Hematopoietic multipotent progenitor cell (in vitro differentiated cells): ENCODE measurements at places on chromosomes 2 and 18.
A peak's percentile ranks its signal among the peaks of the same experiment; 100 is the strongest.

GRCh38 chr2:149330127-149331022, at the start of gene LYPD6:
Gene LYPD6, plus strand, starts transcription at chr2:149330587. Its CDS starts 107,122 bp downstream, at chr2:149437709.
- DNase-seq: peak; percentile 47

DNA sequence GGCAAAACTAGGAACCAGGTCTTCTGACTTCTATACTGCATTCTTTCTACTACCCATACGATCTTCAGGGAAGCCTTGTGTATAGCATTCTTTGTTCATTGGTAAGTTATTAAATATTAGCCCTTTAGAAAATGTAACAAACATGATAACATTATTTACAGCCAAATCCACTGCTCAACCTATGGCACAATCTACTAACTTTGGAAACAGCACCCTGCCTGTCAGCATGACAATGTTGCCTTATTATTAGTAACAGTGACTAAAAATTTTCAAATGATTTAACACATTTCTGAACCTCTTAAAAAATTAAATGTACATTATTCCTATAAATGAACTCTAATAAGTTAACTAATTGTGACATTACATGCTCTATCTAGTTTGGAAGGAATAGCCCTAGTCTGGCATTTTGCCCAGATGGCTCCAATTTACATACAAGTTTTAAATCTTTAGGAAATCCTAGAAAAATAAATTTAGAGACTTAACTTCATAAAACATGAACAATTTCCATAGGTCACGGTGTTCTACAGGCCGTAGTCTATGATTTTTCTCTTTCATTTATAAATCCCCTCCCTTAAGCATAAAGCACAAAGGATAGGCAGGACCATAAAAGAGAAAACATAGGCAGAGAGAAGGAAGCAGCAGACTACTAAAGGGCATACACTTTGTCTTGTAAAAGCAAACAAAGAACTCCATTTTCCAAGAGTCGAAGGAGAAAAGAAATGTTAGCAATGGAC, 33.7 kb downstream of the YES1 start:
- no peak for DNase-seq

DNA sequence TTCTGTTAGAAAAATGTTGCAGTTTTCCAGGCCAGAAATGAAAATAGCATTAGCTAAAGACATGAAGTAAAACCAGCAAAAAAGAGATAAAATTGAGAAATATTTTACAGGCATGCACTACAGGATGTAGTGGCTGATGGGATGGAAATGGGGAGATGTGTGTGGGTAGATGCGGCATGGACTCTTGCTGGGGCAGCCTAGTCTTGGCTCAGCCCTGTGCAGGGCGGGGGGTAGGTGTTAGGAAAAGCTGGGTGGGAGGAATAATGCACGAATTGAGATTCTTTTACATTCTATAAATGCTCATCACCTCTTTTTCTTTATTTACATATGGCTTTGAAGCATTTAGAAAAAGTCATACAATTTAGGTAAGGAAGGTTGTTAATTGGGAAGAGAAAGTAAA, 334.2 kb downstream of the NUP35 start:
- no peak for DNase-seq

DNA sequence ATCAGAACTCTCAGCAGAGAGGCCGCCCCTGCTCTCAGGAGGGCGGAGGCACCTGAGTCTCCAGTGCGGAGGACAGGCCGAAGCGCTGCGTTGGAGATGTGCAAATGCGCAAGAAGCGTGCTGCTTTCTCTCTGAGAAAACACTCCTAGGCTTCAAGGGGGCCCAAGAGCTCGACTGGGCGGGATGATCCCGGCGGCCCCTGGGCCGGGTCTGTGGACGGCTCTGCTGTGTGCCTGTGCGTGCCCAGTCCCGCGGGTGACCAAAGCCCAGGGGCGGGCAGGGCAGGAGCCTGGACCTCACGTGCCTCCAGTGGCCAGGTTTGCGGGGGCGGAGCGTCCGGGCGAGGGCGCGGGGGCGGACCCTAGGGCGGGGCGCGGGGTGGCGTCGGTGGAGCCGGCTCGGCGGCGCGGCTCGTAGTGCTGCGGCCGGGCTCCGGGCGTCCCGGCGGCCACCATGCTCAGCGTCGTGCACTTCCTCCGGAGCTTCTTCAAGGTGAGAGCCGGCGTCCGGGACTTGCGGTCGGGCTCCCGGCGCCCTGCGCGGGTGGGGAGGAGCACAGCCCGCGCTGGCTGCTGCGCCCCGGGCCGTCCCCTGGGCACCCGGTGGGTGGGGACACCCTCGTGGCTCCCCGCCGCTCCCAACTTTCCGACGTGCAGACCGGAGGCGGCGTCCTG, at the start of gene ARHGEF4:
TSS of gene ARHGEF4 (plus strand) at position 414 of the 674 bp plus-strand sequence. CDS start at position 454, 40 bp downstream.
- peak; percentile 15 for DNase-seq

- DNase-seq: no peak
These were observed 3.2 kb downstream of the GPR17 start for GRCh38 chr2:127649100-127649611.

DNA sequence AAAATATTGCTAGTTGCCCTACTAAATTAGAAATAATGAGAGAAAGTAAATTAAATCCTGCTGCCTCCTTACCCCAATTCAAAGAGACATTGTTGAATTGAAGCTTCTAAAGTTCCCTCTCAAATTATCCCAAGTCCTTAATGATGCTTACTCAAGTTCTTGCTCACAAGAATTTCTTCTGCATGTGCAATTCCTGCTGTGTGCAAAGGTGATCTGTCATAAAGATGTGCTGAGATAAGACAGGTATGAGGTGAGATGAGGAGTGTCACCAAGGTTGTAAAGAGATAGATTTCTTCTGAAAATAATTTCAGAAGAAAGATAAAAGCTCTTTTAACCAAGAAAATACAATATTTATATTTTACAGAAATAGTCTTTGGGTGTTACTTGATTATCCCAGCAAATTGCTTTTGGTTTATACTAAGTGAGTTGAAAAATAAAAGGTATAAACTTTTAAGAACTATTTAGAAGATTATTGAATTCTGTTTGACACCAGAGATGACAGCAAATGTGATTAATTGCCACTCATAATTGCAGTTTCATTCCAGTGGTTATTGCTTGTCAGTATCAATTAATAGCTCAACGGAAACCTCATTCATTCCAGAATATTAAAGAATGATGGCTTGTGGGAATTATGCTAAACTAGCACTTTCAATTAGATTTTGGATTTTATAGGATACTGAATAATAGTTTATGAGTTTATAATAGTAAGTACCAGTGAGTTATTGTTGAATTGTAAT, 674.3 kb downstream of the STK39 start:
- DNase-seq: no peak

DNA sequence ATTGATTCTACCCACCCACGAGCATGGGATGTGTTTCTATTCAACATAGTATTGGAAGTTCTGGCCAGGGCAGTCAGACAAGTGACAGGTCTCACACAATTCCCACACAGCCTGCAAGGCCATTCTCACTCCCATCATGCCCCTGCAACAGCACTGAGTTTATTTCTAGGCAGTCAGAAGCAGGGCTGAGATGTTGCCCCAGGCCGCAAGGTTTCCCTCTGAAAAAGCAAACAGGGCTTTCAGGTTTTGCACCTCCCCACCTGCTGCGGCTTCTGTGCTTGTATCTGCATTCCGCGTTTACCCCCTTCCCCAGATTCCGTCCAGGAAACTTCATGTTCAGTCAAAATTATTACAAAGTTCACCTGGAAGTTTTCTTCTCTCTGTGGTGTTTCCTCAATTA, 9.4 kb upstream of the TACR1 start:
- no peak for DNase-seq

DNA sequence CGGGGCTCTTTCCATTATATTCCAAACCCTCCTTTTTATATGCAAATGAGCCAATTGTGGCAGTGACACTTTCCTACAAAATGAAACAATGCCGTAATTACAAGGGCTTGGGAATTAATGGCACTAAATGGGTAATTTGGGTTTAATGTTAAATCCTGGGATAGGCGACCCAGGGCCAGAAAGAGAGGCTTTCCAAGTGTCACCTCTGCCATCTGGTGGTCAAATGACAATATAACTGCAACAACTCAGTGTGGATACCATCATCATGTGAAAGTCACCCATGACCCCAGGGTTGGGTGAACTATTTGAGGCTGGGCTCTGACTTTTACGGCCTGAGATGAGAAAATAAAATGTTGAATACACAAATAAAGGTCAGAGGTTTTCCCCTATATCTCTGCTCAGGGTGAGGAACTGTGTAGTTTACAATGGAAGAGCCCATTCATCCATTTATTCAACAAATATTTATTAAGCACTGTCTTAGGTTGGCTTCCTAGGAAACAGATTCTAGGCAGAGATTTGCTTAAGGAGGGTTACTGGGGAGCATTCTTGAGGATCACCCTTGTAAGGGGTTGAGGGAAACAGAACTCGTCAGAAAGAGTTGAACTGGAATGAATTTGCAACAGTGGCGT, 13.6 kb upstream of the THADA start:
- DNase-seq: no peak

DNA sequence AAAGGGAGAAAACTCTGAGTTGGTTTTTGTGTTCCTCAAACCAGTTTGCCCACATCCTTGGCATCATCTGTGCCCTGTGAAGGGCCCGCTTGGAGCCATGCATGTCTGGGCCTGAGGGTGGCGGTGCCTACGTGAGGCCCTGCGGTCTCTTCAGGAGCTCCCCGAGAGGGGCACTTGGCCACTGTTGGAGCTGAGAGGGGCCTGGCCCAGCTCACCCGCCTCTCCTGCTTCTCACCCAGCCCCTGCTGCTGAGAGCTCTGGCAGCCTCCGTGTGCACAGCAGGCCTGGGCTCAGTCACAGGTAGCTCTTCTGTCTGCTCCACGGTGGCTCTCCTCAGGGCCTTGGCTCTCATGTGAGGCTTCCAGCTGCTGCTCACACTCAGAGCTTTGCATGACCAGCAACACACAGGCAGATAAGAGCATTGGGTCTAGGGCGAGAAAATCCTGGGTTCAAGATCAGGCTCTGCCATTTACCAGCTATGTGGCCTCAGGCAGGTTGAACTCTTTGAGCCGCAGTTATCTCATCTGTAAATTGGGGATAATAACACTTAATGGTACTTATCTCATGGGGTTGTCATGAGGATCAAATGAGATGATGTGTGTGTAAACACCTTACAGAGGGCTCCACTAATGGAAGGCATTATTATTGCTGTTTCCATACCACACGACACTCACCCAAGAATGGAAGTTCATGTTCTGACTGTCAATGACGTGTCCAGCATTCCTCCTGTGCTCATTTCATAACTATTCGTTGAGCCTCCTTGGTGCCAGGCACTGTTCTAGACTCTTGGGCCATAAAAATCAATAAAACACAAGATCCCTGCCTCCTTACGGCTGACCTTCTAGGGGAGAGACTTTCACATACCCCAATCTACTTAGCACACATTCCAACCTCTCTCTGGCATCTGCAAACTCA, 41.6 kb upstream of the PLB1 start:
- DNase-seq: no peak

- DNase-seq: no peak
These were observed 5.6 kb upstream of the SMIM21 start for GRCh38 chr18:75433098-75433497.

DNA sequence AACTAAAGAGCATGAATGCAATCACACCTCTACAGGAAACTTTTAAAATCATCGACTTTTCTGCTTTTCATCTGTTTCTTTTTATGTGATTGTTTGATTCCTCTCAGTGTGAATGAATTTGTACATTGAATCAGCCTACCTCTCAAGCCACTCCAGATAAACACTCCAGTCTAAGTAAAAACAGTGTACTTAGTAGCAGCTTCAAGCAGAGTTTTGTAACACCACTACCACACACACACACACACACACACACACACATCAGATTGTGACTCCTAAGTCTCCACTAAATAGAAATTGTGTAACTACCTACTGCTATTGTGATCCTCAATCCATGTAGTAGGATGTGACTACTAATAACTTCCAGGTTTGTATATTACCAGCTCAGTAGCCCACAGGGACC, 65.3 kb upstream of the EPB41L5 start:
- no peak for DNase-seq

GRCh38 chr18:54251606-54252390, 17.5 kb upstream of the POLI start:
- no peak for DNase-seq

- DNase-seq: no peak
These were observed 783.6 kb downstream of the CBLN2 start for GRCh38 chr18:71760541-71760940.

DNA sequence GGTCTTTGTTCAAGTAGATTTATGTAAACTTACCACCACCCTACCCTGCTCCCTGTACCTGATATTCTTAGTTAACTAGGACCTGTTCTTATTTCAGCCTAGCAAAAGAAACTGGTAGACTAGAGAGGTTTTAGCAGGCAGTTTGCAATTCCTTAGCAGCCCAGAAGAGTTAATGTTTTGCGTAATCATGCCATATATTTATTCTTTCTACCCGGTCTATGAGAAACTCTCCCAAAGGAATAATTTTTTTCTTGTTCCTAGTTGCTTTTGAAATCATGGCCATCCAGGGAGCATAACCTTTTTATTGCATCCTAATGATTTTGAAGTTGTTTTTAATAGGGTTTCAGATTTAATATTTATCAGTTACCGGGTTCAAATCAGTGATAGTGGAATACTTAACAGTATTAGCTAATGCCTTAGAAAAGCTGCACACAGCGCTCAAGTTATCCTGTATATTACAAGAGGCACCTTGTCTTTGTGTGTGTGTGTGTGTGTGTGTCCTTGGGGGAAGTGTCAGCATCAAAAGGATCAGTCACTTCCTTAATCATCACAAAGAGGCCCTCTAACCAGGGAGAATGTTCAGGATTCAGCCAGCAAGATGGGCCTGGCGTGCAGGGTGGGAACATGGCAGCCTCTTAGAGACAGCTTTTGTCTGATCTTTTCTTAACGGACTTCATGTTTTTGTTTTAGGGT, 52.9 kb downstream of the CABLES1 start:
- no peak for DNase-seq

DNA sequence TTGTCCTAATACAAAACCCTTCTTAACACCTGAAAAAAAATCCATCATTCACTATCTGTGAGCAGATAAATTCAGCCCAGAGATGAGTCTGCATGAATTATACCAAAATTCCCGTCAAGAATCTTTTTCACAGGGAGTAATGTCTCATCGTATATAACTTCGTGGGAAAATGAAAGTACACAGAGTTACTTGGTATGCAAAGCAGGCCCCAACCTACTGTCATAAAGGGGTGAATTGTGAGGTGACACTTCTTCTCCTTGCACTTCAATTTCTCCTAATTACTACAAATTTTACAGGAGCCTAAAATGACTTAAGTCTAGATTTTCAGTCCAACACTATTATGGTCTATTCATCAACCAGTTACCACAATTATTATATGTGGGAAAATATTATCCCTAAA, 84.6 kb upstream of the CDH20 start:
- no peak for DNase-seq

GRCh38 chr2:16718576-16719484, 53.2 kb upstream of the CYRIA start:
- no peak for DNase-seq

DNA sequence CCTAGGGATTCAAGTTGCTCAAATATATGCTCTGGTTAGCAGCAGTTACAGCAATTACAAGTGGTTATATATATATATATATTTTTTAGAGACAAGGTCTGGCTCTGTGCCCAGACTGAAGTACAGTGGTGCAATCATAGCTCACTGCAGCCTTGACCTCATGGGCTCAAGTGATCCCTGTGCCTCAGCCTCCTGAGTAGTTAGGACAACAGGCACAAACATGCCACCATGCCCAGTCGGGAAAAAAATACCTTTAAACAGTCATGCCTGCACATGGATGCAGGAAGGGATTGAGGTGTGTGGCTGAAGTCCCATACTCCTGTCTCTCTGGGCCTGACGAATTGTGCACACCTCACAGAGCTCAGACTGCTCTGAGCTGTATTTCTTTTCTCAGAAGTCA, 19.6 kb upstream of the DNAH7 start:
- no peak for DNase-seq
